ENCODE measurements at places on chromosomes 4 and X.

DNA sequence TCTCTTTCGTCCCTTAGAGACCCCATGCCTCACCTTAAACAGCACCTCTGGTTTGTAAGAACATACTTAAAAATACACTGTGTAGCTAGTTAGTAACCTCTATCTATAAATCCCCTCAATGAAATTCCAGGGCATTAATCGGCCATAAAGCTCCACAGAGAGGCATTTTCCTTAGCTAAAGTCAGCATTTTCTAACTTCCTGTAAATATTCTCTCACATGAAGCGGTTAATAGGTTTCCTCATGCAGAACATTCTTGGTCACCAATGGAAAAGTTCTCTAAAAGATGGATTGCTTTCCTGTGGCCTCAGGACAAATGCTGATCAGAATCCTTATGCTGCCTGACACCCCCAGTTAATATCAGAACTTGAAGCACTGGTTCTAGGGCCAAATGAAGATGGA is 248.6 kb upstream of the BOD1L1 start:
- no peak for DNase-seq

DNA sequence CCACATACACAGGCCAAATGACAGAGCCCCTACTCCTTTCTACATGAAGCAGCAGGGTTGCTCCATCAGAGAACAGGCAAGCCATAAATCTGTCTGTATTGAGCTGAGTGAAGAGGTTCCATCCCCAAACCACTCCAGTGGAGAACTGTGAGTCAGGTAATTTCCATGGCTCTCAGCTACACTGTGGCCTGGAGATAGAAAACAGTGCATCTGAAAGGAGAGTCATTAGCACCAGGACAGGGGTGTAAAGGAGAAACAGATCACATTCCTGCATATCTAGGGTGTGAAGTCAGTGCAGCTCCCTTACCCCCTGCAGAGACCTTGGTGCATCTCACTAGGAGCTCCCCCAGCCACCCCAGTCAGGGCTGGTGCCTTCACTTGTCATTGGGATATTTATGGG is 314.7 kb downstream of the CHIC1 start:
- DNase-seq, result no peak

DNA sequence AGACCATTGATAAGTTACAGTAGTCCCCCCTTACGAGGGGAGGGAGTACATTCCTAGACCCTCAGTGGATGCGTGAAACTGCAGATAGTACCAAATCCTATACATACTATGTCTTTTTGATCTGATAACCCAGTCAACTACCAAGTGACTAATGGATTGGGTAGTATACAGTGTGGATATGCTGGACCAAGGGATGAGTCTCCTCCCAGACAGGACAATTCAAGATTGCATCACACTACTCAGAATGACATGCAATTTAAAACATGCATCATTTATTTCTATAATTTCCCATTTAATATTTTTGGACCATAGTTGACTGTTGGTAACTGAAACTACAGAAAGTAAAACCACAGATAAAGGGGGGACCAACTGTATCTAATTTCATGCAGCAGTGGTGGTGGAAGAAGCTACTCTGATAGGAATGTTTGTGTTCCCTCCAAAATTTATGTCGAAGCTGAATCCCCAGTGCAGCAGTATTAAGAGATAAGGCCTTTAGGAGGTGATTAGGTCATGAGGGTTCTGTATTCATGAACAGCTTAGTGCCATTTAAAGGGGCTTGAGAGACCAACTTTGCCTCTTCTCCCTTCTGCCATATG is 11.9 kb downstream of the HADH start:
- no peak for DNase-seq

DNA sequence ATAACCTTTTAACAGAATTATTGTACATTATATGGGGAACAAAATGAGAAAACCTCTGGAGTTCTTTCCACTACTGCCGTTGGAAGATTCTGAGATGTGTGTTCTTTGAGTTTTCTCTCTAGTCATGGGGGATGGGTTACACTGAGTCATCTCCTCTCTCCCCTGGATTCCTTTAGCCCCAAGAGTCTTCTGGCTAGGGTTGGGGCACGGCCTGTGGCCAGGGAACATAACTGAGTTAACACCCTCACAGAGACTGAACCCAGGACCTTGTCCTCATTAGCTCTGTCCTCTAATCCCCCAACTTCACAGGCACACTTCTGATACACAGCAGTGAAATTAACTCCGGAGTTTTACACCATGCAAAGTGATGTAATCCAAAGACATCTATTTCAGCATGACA is 142.3 kb upstream of the F9 start:
- DNase-seq, result no peak

All from suppressor macrophage treated with lipopolysaccharide for 1 hour (primary cell).